ENCODE measurements at places on chromosomes 7 and 10.

DNA sequence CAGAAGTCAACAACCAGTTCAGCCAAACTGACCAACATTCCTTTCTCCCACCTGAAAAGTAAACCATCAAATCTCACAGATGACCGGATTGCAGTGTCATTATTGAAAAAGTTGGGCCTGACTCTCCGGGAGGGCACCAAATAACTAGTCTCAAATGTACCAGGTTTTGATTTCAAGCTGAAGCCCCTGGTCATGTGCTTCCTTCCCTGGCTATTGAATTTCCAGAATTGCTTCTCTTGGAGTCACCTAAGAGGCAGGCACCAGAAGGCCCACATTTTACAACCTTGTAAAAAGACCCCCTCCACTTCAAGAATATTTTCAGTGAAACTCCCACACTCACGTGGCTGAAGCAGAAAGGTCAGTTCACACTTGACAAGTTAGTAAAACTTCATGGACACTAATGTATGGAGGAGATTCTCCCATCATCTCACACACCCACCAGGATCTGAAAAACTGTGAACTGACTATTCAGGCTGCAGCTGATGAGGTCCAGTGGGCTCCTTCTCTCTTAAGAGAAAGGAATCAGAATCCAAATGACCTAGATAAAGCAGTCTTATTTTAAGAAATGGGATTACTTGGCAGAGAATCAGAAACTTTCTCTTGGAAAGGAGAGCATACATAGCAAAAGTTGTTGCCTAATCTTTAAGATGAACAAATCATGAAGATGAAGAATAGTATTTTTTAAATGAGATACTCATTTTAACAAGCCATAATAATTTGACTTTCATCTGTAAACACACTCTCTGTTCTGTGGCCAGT, 53.6 kb downstream of the DLD start:
- no peak for DNase-seq

- no peak for DNase-seq
These were observed 84.8 kb downstream of the PRKAG2 start for GRCh38 chr7:151792086-151792485.

GRCh38 chr7:37212051-37212450, 236.6 kb downstream of the ELMO1 start:
- no peak for DNase-seq

- no peak for DNase-seq
These were observed 273.3 kb upstream of the LRGUK start for GRCh38 chr7:133853706-133854276.

DNA sequence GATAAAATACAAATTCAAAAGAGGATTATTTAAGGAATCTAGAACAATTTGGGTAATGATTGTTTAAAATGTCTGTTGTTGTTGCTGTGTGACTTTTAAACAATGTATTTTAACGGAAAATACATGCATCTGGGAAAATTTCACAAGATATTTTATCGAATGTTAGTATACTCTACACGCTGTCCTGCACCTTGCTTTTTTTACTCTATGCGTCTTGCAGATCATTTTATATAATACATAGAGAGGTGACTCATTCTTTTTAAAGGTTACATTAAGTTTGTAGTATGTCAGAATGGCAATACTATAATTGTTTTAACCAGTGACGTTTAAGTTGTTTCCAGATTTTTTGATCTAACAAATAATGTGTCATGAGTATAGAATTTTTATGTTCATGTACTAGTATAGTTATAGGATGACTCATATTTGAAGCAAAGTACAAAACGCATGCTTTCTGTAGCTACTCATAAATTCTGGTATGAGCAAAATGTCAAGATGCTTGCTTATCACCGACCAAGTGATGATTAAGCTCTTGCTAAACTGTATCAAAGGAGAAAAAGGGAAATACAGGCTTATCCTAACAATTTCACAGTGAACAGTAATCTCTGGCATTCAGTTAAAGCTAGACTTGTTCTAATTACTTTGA, 4.9 kb downstream of the DKK1 start:
- no peak for DNase-seq

DNA sequence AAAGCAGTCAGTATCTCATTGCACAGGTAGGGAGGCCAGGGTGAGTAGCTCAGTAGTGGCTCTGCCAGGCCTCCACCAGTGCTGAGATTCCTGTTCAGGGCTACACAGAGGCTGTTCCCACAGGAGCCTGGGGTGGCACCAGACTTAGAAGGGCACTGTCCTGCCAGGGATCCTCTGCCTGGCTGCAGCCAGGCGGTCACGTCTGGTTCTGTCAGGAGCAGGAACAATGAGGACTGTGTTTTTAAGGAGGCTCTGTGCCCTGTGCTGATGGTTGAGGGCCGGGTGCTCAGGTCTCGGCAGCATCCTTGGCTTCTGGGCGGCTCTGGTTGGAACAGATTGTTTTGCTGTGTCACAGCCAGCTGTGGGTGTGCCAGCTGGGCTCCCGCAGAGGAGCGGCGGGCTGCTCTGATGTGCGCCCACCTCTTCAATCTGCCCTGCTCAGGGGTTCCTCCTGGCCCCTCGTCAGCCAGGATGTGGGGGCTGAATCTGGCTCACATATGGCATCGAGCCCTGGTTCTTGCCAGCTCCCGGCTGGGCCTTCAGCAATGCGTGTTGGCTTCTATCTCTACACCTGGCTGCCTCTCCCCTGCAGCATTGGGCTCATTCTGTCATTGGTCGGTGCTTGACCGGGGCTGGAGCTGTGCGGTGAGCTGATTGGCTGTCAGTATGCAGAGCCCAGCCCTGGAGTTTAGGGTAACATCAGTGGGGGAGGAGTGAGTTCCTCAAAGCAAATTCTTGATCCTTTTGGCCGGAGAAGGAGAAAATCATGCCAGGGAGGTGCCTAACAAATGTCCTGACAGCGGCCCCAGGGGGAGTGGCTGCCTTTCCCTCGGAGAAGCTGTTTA, 41.2 kb downstream of the TACR2 start:
- no peak for DNase-seq

DNA sequence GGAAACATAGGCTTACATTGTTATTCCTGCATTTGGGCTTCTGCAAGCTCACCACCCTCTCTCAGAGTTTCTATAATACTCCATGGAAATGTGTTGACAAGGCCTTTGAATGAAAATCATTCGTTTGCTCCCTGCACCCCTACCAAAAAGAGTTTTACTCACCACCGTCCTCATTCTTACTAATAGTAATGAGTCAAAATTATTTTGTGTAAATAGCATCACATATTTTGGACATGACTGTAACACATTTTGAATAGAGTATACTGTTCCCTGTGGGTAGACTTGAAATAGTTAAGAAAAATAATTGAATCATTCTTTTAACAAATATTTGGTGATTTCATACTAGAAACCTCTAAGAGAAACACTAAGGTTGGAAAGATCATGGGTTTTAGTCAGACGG, 84.6 kb downstream of the AKAP9 start:
- DNase-seq: no peak

GRCh38 chr7:6221340-6222319, 50.8 kb downstream of the CYTH3 start:
- no peak for DNase-seq

GRCh38 chr7:147653456-147653855, 937.1 kb upstream of the C7orf33 start:
- DNase-seq: no peak

DNA sequence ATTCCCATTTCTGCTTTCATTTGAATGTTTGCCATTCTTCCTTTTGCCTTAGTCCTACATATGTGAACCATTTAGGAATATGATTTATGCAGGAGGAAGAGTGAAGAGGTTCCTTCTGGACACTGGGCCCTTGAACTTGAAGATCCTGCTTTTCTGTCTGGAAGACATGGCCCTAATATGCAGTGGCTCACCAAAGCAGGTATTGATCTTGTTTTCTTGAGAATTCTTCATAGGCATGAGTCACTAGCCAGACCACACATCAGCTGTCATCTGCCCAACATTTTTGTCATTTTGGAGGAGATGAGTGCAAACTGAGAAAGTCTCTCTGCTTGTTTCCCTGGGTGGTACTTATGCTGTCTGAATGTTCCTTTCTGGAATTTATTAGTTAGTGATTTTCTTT, 382.6 kb downstream of the LRMDA start:
- DNase-seq: no peak

- no peak for DNase-seq
These were observed 50.3 kb downstream of the PALD1 start for GRCh38 chr10:70528741-70529362.

DNA sequence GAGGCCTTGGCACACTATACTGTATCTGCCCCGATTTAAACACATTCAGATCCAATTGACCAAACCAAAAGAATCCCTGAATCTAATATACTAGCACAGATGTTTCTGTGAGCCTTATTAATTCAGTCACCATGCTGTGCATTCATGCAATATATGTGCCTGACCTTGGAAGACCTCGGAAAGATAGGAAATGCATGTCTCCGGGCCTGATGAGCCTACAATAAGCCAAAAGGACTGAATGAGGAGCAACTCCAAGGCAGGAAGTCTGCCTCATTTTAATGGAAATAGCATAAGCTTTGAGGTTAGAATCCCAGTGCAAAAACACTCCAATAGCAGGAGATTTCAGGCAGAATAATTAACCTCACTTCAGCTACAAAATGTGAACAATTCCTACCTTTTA, 316.7 kb downstream of the LRRTM3 start:
- no peak for DNase-seq

GRCh38 chr10:25017154-25017590, 760 bp downstream of the THNSL1 start:
- peak; percentile 30 for DNase-seq

GRCh38 chr7:13911909-13912308, 77.6 kb downstream of the ETV1 start:
- DNase-seq: no peak

DNA sequence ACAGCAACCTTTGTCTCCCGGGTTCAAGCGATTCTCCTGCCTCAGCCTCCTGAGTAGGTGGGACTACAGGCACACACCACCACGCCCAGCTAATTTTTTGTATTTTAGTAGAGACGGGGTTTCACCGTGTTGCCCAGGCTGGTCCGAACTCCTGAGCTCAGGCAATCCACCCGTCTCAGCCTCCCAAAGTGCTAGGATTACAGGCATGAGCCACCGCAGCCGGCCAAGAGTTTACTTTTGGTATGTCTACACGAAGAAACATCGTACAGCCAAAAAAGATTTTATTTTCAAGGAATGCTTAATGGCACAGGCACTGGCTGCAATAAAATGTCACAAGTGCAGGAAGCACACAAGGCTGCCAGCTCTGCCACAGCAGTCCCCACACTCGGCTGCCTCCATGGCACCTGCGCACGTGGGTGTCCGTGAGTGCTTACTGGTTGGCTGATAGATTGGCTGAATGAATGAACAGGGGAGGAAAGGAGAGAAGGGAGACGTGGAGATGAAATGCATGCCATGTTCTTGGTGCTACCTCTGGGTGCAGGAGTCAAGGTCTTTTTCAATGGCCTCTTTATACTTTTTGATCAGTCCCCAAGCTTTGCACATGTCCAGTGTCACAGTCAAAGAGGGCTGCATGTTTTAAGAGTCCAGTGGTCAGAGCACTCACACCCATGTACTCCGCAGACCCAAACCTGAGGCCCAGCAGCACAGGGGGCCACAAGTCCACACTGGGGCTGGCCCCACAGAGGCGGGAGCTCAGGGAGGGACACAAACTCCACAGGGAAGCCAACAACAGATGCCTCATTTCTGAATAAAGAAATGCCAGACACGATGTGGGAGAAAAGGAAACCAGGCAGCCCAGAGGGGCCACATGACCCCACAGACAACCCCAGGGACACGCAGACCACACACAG, 198.2 kb downstream of the MAD1L1 start:
- peak; percentile 8 for DNase-seq

- DNase-seq: no peak
These were observed 74.7 kb downstream of the ABCA13 start for GRCh38 chr7:48245751-48246472.

GRCh38 chr10:30832749-30833627, 198.7 kb downstream of the ZNF438 start:
- no peak for DNase-seq

GRCh38 chr10:110608087-110608486, 36.0 kb upstream of the RBM20 start:
- DNase-seq: no peak

GRCh38 chr7:16652240-16652583, 6.2 kb downstream of the BZW2 start:
- no peak for DNase-seq

GRCh38 chr7:20980668-20981264, 194.1 kb upstream of the SP8 start:
- no peak for DNase-seq

- DNase-seq: no peak
These were observed 228.8 kb downstream of the EXOC4 start for GRCh38 chr7:133481676-133482075.

DNA sequence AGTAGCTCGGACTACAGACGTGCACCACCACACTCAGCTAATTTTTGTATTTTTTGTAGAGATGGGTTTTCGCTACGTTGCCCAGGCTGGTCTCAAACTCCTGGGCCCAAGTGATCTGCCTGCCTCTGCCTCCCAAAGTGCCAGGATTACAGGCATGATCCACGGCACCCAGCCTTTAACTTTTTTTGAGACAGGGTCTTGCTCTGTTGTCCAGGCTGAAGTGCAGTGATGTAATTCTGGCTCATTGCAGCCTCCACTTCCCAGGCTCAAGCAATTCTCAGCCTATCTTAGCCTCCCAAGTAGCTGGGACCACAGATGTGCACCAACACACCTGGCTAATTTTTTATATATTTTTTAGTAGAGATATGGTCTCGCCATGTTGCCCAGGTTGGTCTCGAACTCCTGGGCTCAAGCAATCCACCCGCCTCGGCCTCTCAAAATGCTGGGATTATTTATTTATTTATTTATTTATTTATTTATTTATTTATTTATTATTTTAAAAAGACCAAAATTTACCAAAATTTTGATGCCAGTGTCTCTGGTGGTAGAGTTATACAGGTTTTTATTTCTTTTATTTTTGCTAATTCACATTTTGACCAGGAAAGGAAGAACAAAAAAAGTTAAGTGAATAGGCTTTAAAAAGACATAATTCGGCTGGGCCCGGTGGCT, 25.0 kb upstream of the ATP6V0A4 start:
- DNase-seq: no peak

DNA sequence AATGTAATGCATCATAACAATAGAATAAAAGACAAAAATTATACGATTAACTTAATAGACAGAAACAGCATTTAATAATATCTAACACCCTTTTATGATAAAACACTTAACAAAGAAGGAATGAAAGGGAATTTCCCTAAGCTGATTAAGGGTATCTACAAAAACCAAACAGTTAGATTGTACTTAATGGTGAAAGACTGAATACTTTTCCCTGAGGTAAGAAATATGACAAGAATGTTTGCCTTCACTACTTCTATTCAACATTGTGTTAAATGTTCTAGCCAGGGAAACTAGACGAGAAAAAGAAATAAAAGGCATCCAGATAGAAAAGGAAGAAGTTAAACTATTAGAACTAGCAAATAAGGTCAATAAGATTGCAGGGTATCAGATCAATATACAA, 276.9 kb downstream of the BAMBI start:
- DNase-seq: no peak
